ENCODE measurements at places on chromosomes 6 and 20.

GRCh38 chr20:43903953-43904826, 10.5 kb upstream of the TOX2 start:
- no peak for DNase-seq

GRCh38 chr20:64049878-64050260, 430 bp upstream of the SOX18 start:
- no peak for DNase-seq

DNA sequence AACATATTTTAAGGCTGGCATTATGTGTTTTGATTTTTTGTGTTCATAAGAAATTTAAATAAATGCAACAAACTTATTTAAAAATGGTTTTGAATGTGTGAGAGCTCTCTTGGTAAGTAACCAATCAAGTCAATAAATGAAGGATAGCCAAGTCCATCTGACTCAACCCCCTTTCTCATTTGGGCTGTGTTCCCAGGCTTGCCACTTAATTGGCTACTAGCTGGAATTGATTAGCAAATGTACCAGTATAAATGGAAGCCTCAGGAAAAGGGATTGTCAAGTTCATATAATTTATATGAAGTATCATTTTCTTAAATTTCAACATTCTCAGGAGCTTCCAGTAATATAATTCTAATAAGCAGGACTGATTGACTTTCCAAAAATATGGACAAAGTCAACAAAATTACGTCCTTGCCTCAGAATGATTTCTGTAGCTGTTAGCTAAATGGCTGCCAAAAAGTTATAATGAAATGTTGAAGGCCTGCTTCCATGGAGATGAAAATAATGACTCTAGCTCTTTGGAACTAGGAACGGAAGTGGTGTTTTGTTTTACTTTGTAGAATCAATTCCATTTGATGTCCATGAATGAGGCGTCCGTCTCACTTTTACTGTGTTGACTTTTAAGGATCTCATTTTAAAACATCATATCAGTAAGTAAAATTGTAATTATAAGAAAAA, 614.9 kb downstream of the CDH26 start:
- no peak for DNase-seq

GRCh38 chr6:158711264-158711663, 61.4 kb downstream of the SYTL3 start:
- no peak for DNase-seq

GRCh38 chr6:25717866-25718740, 36.4 kb upstream of the SLC17A4 start:
- DNase-seq, result no peak

DNA sequence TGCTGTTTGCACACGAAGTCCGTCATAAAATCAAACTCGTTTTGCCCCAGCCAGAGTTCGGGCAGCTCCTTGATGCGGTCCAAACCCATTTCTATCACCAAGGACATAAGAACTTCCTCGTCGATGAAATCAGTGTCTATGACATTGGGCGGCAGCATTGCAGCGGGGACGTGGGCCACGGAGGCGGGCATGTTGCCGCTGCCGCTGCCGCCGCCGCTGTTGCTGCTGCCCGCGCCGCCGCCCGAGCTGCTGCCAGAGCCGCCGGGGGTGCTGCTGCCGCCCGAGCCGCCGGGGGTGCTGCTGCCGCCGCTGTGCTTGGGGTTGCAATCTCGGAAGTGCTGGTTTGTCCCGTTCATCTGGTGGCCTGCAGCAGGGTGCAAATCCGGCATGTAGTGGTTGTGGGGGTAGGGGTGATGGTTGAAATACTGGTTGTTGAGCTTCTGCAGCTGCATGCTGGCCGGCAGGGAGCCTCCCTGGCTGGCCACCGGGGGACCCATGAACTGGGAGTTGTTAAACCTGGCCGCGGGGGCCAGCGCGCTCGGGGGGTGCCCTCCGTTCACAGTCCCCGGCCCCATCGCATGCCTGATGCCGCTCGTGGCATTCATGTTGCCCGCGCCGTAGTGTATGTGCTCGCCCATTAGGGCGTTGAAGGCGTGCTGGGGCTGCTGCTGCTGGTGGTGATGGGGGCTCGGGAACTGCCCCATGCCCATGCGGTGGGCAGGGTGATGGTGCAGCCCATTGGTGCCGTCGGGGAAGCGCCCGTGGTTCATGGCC, 1.1 kb downstream of the CITED2 start:
- DNase-seq, result peak; percentile 65

Data from T follicular helper cell (primary cell).